ENCODE measurements at places on chromosomes 4 and X.
A peak's percentile ranks its signal among the peaks of the same experiment; 100 is the strongest.

GRCh38 chr4:122777846-122778673 lies 45.6 kb downstream of the BBS12 start:
- peak; percentile 96 for DNase-seq

DNA sequence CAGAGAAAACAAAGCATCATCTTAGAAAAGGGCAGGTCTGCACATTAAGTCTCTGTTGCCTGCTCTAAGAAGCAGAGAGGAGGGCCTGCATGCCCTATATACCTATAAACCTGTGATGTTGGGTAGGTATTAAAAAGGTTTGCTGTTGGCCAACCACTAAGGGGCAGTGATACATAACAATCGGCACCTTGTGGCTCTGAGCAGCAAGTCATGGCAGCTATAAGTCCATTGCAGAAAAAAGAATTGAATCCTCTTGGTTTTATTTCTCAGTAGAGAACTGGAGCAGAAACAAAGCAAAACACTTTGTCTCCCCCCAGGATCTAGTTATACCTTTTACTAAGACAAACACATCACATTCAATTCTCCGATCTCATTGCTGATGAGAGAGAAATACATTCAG lies 1364.4 kb downstream of the STIM2 start:
- DNase-seq = peak; percentile 57

DNA sequence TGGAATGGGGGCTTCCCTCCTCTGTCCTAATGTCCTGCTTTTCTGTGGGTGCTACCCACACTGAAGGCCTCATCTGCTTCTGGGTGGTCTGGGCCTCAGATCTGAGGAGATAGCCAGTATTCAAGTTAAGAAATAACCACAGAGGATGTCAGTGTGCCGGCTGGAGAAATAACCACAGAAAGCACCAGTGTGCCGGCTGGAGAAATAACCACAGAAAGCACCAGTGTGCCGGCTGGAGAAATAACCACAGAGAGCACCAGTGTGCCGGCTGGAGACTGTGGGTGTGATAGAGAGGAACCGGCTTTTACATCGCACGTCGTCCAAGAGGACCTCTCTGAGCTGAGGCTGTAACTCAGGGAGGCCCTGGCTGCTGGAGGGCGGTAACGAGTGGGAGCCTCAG lies 65.7 kb upstream of the PSAPL1 start:
- no peak for DNase-seq

DNA sequence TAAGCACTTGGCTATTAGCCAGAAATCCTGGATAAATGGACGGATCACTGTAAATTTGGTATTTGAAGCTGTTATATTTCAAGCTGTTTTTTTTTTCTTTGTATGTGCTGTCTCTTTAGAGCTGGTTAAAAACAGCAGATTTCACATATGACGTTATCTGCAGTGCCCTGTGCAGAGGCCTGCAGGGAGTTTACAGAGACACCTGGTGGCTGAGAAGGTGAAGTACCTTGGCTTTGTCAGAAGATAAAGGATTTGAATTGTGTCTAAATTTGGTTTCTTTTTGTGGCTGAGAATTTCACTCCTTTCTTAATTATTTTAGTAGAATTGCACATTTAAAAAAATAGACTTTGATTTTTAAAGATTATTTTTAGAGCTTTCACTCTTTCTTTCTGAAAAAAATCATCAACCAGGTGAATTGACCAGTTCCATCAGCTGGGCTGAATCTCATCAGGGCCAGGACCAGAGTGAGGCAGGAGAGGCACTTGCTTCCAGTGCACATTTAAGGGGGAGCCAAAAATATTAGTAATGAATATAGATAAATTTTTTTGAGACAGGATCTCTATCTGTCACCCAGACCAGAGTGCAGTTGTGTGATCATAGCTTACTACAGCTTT lies 9.6 kb upstream of the CHRNA9 start:
- peak; percentile 80 for DNase-seq
